Activated T-cell treated with anti-CD3 and anti-CD28 coated beads, Interleukin-2, amount 50 U/mL, for 72 hours (primary cell): ENCODE measurements at places on chromosomes 4 and X.

DNA sequence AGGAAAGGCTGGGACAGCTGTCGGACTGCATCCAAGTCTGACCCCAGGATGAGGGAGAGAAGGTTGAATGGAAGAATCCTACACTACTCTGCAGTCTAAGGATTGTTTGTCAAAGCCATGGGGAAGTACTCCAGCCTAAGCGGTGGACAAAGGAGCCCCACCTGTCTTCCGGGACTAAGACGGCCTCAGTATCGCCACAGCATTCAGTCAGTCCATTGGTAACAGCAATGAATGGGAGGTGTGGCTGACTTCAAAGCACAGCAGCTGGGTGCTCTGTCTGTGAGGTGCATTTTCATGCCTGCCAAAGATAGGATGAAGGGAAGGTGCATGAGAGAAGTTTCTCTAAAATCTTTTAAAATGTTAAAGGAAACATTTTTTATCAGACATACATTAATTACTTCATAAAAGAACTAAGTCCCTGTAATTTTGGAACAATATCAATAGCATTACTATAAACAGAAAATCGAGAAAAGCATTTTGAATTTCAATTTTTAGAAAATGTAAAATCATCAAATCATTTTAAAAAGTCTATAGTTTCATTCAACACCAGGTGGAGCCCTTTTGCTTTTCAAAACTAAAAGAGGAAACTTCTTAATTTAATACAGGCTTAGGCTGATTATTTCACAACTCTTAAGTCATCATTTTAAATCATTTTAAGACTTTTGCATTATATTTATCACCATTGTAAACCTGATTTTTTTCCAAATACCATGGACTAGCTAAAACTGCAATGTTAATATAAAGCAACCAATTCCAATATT is 27.6 kb upstream of the INTU start:
- no peak for DNase-seq

DNA sequence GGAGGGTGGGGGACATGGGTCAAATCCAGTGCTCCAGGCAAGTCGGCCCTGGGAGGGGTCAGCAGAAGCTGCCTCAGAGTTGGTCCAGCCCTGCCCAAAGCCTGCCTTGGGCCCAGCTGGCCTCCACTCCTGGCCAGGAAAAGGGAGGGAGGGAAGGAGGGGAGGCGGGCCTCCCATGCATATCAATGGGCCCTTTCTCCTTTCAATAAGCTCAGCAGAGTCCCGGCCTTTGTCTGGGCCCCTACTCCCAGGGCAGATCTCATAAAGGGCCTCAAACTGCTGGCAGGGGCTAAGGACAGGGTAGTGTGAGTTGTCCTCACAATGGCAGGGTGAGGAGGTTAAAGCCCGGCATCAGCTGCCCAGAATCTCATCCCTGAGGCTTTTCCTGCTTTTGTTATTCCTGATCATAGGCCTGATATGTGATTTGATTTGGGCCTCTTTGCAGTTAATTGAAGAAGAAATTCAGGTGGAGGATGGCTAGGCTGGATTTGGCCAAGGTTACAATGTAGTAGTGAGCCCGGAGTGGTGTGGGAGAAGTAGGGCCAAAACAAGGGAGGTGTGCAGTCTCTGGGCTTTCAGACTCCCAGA is 121.1 kb upstream of the ATP6AP2 start:
- no peak for DNase-seq

GRCh38 chr4:100945789-100946188 is 401.5 kb downstream of the PPP3CA start:
- DNase-seq: no peak

DNA sequence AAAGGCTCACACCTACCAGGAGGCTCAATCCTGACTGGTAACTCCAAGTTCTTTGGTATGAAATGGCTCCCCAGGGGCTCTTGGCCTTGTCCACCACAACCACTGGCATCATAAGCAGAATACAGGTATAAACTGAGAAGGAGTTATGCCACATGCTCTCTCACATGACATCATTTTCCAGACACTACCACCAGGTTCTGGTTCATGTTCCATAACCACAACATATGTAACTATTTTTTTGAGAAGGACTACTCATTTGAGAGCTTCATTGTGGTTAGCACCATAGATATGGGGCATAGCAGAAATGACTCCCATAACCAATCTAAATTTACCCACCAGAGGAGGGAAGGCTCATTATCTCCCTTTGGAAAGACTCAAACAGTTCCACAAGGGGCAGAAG is 19.6 kb downstream of the PRDM5 start:
- DNase-seq: peak; percentile 38

GRCh38 chr4:173051232-173051631 is 117.4 kb upstream of the GALNT7 start:
- DNase-seq: no peak

DNA sequence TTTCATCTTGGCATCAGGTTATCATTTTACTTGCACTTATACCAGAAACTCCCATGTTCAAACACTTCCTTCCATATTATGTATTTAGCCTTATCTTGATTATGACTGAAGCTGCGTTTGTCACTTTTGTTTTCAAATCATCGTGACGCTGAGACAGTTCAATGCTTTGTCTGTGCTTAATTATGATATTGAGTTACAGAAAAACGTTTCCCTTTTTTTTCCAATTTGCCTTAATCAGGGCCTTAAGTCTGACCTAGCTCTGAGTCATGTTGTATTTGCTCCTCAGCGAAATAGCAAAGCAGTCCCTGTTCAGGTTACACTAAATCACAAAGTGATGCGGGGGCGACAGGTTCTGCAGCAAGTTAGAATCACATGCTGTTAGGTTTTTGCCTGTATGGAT is 254.7 kb downstream of the AFF2 start:
- no peak for DNase-seq

DNA sequence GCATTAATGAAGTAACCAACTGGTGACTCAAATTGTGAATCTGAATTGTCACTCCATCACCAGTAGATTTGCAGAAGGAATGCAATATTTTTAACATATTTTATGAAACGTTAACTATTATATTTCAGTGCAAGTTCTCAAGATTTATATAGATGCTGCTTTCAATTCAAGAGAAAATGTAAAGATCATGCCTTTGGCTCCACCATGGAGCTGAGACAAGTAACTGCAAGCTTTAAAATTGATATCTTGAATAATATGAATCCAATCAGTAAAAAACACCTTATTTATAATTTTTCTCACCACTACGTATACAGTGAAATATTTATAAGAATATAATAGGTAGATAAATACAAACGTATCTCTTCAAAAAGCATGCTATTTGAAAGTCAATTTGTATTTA is 27.8 kb upstream of the GALNTL6 start:
- DNase-seq: no peak

DNA sequence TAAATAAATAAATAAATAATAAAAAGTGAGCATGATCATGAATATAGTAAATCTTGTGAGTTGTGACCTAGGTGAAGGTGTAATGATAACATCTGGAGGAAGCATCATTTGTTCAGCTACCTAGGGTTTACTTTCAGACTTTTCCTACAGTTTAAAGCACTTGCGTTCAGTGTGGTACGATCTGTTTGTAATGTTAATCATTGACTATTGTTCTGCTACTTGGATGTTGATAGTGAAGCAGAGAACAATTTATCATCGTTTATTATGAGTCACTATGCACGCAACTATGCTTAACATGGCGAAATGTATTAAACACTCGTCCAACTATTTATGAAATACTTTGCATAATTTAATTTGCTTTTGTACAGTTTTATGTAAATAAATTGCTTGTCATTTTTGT is 426.2 kb downstream of the PCDH7 start:
- no peak for DNase-seq

- no peak for DNase-seq
These were observed 82.1 kb downstream of the TASL start for GRCh38 chrX:30495468-30495867.

GRCh38 chrX:20252381-20253231 is 14.1 kb downstream of the RPS6KA3 start:
- DNase-seq: peak; percentile 65

DNA sequence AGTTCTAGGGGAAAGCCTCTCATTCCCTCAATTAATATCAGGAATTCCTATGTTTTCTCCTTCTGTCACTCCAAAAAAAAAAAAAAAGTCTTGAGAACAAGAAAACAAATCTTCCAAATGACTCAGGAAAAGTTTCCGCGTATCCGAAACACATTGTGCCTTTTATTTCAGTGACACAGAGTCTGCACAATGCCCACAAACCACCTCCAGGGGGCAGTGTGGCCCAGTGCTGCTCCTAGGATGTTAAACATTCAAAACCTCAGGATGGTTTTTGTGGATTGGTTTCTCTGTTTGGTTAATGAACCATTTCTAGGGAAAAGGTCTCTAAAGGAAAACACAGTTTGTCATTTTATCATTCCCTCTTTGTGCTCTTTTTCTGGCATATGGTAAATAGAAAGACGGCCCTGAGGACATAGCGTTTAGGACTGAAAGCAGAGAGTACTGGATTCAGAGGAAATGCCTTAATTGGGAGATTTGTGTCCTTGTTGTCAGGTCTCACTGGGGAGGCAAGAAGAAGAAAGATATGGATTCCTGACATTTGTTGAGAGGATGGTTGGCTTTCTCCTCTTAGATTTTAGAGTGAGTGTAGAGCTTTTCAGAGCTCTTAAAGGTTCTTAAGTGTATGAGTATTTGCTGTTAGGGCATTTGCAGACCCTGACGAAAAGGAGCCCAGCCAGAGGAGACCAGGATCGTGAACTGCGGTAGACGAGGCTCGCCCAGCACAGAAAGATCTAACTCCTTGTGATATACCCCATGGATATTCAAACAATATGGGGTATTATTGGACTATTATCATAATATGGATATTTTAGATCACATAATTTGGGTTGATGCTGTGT is 65.7 kb upstream of the MAP9 start:
- DNase-seq: peak; percentile 47

DNA sequence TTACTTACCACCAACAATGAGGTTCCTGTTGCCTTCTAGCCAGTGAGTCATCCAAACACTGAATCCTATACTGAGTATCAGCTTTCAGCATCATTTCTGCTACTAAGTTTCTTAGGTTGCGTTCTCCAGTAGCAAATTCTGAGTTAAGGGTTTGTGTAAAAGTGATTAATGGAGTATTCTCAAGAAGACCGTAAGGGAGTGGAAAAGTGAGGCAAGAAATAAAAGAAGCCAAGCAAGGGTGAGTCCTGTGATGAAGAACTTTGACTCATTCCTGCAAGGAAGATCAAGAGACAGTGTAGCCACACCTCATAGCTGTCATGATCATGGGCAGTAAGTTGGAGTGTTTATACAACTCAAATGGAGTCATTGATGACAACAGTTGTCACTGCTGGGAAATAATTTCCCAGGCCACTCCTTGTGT is 446.2 kb downstream of the RAPGEF2 start:
- DNase-seq: no peak

GRCh38 chrX:95367286-95367685 is 1317.4 kb upstream of the DIAPH2 start:
- DNase-seq: no peak

DNA sequence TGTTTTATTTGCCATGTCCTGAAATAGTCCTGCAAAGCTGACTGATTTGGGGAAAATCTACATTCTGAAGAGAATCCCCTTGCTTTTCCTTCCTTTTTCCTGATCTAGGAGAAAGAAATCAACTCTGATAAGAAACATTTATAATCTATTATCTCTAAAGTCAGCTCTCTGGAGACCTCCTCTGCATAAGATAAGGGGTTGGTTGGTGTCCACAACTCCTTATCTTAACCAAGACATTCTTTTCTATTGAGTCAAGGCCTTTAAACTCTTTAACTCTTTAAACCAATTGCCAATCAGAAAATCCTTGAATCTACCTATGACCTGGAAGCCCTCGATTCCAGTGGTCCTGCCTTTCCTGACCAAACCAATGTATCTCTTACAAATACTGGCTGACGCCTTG is 373.6 kb upstream of the RASGEF1B start:
- DNase-seq: no peak

GRCh38 chr4:183467246-183467645 is 22.8 kb downstream of the CDKN2AIP start:
- DNase-seq: no peak

DNA sequence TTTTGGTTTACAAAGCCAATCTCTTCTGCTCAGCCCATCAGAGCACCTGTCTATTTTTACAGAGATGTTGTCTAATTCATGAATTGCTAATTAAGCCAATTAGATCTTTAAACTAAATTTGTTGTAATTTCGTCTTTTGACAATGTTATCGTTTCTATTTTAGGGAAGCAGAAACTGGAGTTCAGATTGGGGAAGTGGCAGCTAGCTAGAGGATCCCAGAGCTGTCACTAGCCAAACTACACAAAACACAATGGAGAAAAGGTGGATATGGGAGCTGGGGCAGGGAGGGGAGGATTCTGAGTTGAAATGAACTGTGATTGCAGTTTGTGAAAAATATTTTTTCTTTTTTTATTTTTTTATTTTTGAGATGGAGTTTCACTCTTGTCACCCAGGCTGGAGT is 35.8 kb downstream of the CASP3 start:
- no peak for DNase-seq

DNA sequence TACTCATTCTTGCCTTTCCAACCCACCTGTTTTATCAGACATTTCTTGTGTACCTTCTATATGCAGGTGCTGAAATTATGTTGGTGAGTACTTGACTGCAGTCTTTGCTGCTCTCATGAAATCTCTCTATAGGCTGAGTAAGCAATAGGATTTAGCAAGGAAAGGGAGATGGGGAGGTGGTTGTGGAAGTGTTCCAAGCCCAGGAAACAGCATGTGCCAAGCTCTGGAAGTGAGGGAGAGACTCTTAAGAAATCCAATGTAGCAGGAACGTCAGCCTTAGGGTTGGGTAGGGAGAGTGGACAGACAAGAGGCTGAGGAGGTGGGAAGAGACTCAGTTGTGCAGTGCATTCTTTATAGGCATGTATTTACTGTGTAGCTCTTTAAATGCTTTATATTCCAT is 5.6 kb downstream of the SEPTIN11 start:
- DNase-seq: no peak

DNA sequence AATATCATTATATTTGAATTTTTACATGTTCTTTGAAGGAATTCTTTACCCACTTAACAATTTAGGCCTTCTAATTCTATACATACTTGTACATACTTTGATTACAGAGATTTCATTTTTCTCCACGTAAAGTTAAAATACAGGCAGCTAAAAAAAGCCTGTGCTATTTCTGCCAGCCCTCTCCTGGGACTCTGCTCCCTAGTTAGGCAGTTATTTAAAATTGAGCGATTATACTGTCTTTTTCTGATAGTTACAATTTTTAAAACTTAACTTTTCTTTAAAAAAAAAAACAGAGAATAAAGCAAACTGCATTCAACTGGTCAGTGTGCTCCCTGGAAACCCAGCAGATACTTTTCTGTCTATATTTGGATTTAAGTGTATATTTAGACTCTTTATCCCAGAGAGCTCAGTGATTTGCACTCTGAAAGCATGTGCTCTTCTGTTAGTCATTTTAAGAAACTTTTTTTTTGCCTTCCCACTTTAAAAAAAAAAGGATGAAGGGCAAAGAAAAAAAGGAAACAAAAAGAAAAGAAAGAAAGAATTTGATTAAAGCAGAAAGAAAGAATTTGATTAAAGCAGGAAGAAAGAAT is 18.1 kb upstream of the FAM241A start:
- no peak for DNase-seq

GRCh38 chr4:184392748-184393559 is 81.4 kb downstream of the IRF2 start:
- DNase-seq: no peak

- DNase-seq: no peak
These were observed 8.0 kb upstream of the HS3ST1 start for GRCh38 chr4:11436673-11437072.
